ENCODE measurements at places on chromosomes 4 and X.

DNA sequence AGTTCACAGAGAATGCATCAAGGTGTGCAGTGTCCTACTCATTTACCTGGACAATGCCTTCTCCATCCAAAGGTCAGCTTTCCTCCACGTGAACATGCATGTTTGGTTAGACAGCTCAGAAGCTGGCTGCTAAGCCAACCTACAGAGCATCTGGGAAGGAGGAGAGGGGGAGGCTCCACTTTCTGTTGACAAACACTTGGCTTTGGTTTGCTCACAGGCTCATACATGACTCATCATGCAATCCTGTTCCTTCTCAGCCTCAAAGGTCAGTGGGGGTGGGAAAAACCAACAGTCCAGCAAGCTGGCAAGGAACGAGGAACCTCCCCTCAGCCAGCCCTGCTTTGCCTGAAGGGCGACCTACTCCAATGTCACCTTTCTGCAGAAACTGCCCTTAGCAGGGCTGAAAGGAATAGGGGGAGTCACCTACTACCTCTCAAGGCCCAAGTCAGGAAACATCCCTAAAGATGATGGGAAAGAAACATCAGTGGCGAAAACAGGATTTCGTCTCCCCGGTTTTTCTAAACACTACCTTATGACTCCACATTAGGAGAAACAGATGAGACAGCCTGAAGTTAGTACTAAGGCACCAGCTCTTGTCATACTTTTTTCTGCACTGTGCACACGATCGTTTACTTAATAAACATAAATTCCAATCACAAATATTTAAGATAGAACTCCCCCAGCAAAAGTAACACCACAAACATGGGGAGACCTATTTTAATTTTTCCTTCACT, 37.9 kb downstream of the RELL1 start:
- peak; percentile 92 for DNase-seq

- DNase-seq: no peak
Measured at GRCh38 chr4:79325864-79326328, at the start of gene NAA11. NAA11 (minus strand) TSS chr4:79326061; CDS start chr4:79325877, 184 bp downstream.

DNA sequence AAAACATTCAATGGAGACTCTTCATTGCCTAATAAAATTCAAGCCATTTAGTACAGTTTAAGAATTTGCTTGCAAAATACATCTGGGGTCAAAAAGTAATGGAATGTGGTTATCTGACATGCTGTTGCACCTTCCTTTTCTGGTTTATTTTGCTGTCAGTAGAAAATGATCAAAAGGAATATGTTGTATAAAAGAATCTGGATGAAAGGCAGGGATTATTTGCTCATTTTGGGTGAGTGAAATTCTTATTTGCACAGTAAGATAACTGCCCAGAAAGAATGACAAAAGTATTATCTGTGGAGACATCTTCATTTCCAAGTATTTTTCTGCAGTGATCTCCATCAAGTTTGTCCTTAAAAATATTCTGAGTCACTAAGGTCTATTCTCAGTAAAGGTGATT, 30.4 kb downstream of the BOD1L1 start:
- no peak for DNase-seq

- no peak for DNase-seq
Measured at GRCh38 chr4:171648926-171649325, 164.3 kb upstream of the GALNTL6 start.

- DNase-seq: no peak
Measured at GRCh38 chrX:123756320-123756719, 23.5 kb upstream of the THOC2 start.

GRCh38 chr4:78652282-78652876, 100.8 kb downstream of the ANXA3 start:
- DNase-seq: no peak

- DNase-seq: no peak
Measured at GRCh38 chr4:28675582-28675981, 1814.9 kb downstream of the STIM2 start.

DNA sequence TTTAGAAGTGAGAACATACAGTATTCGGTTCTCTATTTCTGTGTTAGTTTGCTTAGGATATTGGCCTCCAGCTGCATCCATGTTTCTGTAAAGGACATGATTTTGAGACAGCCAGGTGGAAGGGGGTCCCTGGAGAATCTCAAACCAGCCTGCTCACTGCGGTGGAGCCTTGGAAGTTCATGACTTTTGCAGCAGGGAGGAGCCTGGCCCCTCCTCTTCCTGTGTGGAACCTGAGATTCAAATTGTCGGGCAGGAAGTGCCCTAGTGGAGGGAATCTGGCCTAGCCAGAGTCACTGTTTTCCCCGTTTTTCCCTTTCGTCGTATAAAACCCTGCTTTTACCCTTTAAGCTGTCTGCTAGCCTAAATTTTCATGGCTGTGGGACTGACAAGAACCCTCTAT, 762.6 kb downstream of the PCDH18 start:
- no peak for DNase-seq

GRCh38 chrX:131216828-131217227, 72.3 kb downstream of the IGSF1 start:
- DNase-seq: no peak

DNA sequence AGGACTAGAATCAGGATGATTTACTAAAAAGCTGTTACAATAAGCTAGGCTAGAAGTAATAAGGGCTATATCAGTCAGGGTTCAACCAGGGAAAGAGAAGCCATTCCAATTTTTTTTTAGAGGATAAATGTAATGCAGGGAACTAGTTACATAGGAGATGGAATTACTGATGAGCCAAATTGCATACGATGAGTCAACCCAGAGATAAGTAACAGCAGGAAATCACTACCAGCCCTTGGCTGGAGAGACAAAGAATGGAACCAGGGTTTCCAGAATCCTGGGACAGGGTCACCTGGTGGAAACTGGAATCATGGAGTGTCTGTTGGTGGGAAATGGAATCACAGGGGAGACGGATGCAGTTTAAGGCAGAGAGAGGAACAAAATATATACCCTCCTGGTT, 13.1 kb upstream of the MAGEA4 start:
- DNase-seq: no peak

GRCh38 chr4:25984796-25985195, 70.8 kb downstream of the SMIM20 start:
- DNase-seq: no peak

GRCh38 chr4:52982946-52983340, 120.8 kb downstream of the RASL11B start:
- DNase-seq: no peak

GRCh38 chr4:139018971-139019758, 3.6 kb downstream of the NOCT start:
- no peak for DNase-seq

GRCh38 chr4:3516061-3516835, 16.0 kb downstream of the LRPAP1 start:
- no peak for DNase-seq

GRCh38 chr4:8439168-8439567, 1.4 kb downstream of the ACOX3 start:
- DNase-seq: no peak

DNA sequence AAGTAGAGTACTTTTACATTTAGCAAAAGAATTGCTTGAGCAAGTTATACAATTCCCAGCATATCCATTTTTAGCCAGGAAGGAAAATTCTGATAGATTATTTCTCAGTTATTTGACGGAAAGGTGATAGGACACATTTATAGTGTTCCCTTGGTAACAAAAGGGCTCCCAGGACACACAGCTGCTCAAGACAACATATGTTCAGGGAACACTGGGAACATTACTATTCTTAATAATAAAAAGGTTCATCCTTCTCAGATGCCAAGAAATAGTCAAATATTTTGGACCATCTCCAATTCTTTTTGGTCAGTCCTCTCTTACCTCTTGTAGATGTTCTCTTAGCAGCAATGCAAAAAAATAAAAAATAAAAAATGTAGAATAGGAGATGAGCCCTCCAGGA, 66.8 kb upstream of the SMAD1 start:
- no peak for DNase-seq

- DNase-seq: no peak
Measured at GRCh38 chrX:17078031-17078720, 131.7 kb downstream of the REPS2 start.

DNA sequence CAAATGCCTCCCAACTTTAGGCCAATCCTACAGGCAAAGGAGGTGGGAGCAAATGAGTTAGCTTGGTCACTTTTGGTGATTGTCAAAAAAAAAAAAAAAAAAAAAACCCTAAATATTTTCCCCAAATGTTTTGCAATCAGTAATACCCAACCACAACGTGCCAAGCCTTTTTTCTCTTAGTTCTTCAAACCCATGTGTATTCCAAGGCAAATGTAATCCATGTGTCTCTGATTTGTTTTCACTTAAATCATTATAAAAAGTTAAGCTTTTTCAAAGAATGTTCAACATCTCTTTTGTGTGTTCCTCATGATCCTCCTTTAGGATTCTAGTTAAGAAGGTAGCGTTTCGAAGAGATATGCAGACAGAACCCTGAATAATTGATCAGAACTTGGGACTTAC, 328.4 kb downstream of the PAPSS1 start:
- no peak for DNase-seq

DNA sequence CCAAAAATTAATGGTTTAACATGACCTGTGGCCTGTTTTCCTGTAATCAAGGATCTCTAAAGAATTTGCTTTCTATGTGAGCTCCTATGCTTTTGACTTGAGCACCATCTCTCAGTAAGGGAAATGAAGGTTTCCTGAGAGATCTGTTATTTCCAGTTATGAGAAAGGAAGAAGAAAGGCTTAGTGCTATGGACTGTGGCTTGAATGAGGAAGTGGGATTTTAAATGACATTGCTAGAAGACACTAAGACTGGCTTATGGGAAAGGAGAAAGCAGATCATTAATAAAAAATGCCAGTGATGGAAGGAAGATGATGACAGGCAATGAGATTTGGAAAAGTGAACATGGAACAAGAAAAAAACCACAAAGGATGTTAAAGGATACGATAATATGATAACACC, 285.4 kb downstream of the OPHN1 start:
- DNase-seq: peak; percentile 19

DNA sequence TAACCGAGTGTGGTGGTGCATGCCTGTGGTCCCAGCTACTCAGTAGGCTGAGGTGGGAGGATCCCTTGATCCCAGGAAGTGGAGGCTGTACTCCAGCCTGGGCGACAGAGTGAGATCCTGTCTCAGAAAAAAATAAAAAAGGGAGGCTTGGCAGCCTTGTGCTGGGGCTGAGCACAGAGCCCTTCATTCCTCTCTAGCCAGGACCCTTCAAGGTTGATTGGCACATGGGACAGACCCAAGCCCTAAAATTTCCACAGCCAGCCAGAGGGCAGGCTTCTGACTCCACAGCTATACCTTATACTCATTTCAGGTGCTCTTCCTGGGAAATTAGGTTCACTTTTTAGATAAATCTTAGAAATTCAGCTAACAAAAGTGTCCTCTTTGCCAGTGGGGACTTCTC, 553.0 kb upstream of the CPEB2 start:
- DNase-seq: no peak

DNA sequence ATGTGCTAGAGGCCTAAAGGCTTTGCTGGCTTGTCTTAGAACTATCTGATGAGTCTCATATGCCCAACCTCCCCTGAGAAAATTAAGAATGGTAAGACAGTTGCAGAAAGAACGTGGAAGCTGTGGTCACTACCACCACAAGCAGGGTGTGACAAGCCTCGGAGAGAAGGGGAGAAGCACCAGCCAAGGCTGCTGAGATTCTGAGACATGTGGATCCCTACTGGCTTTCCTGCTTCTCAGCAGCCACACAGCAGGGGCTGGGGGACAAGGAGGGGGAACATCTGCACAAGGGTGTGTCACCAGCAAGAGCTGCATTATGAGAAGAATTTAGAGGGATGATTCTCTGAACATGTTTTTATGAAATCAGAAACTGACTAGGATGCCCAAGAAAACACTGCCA, 19.4 kb downstream of the TAPT1 start:
- DNase-seq: no peak

GRCh38 chr4:100985576-100985975, 361.8 kb downstream of the PPP3CA start:
- DNase-seq: no peak

DNA sequence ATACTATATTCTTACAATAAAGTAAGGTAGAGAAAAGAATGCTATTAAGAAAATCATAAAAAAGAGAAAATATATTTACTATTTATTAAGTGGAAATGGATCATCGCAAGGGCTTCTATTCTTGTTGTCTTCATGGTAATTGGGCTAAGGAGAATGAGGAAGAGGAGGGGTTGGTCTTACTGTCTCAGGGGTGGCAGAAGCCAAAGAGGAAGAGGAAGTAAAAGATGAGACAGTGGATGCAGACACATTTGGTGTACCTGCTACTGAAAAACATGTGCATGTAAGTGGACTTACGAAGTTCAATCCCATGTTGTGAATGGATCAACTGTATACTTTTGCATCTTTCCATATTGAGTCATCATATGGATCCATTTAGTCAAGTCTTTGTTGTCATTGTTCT, 1502.1 kb upstream of the ADGRL3 start:
- no peak for DNase-seq

DNA sequence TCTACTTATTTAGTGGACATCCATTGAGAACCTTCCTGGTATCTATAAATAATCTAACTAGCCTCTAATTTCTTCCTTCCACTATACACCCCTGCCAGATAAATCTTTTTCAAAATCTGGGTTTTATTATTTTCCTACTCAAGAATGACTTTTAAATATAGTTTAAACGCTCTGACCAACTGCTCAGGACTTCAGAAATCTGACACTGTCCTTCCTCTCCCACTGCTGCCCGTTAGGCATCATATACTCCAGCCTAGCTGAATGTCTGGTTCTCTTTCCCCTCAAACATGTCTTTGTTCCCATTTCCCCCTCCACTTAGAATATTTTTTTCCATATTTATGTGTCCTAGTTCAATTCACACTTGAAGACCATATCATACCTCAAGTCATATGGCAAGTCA, 35.2 kb upstream of the CBLL2 start:
- DNase-seq: no peak

DNA sequence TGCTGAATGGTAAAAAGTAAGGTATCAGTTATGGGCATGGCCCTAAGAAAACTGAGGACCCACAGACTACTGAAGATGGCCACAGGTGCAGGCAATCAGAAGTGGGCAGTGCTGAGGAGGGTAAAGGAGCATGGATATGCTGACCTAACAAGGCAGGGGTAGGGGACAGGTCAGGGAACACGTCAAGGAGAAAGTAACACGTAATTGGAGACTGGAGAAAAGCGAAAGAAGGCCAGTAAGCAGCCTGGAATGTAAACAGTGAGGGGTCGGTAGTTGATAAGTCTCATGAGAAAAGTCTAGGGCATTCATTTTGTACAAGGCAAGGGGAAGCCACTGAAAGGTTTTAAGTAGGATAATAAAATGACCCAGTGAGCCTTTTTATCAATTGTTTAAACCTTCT, 153.3 kb downstream of the PRDM5 start:
- no peak for DNase-seq

- no peak for DNase-seq
Measured at GRCh38 chr4:110184791-110185155, 13.6 kb downstream of the ELOVL6 start.

GRCh38 chr4:8308144-8308543, 38.6 kb downstream of the HTRA3 start:
- no peak for DNase-seq

- DNase-seq: no peak
Measured at GRCh38 chr4:74543983-74544382, 99.0 kb downstream of the AREG start.

- no peak for DNase-seq
Measured at GRCh38 chr4:76622717-76623116, 187.7 kb downstream of the SHROOM3 start.

GRCh38 chr4:181909368-181909767, 333.8 kb upstream of the TENM3 start:
- DNase-seq: no peak

- no peak for DNase-seq
Measured at GRCh38 chrX:65752294-65752693, 84.8 kb downstream of the MSN start.

- no peak for DNase-seq
Measured at GRCh38 chrX:86014421-86014820, 32.9 kb downstream of the CHM start.

GRCh38 chr4:7462509-7462971, 27.8 kb upstream of the PSAPL1 start:
- DNase-seq: no peak

Measured in inflammatory macrophage treated with lipopolysaccharide for 4 hours (primary cell).